ENCODE measurements at places on chromosomes 16 and 17.
A peak's percentile ranks its signal among the peaks of the same experiment; 100 is the strongest.

DNA sequence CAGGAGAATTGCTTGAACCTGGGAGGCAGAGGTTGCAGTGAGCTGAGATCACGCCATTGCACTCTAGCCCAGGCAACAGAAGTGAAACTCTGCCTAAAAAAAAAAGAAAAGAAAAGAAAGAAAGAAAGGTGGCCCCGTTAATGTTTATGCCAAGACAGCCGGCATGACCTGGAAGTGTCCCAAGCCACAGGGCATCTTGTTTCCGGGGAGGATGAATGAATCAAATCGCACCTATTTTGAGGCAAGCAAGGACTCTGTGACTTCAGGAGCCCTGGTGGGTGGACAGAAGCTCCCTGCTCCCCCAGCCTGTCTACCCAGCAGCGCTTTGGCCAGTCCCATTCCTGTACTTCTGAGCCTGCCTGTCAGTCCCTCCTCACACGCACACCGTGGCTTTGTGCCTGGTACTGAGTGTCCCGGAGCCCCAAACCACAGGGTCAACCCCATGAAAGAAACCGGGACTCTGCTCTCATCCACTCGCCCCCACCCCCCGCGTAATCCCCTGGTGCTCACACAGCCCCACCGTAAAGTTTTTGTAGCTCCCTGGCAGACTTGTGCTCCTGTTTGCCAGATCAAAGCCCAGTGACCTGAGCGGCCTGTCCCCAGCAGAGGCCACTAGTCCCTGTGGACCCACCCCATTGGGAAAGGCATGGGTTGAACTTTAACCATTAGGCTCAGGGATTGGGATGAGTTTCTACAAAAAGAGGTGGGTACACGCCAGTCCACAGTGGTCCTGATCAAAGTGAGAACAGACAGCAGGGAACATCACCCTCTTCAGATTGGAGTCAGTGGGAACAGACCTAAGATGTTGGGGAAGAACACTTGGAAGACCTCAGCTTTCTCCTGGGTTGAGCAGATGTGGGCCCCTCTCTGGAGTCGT is 19.3 kb downstream of the CD2BP2 start:
- no peak for DNase-seq

GRCh38 chr16:53937161-53937880 is 233.4 kb downstream of the FTO start:
- DNase-seq: no peak

DNA sequence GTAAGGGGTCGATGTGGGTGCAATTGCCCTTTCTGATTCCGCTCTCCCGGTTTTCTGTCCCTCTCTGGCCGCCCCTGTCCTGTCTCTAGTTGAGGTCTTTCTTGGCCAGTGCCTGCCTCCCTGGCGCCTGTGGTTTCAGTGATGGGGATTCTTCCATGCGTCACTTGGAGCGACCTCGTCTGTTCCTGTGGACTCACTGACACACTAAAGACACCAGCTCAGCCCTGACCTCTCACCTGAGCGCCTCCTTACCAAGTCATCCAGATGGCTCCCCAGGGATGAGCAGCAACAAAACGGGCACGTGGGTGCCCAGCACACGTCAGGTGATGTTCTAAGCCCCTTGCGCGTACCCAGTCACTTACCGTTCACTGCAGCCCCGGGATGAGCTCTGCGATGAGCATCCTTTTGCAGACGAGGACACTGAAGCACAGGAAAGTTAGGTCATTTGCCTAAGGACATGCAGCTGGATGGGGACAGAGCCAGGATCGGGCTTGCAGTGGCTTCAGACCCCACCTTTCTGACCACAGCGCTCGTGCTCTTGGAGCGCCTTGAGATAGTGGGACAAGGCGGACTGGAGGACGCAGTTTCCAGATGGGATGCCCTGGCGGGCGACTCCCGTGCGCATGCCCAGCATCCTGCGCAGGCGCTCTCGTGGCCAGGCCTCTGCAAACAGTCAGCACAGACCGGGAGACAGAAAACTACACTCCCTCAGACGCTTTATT is 11.5 kb upstream of the LGALS3BP start:
- DNase-seq: no peak

- no peak for DNase-seq
These were observed 37.0 kb downstream of the HLF start for GRCh38 chr17:55301521-55302406.

- no peak for DNase-seq
These were observed 4.5 kb downstream of the ARHGAP27 start for GRCh38 chr17:45428050-45428617.

- DNase-seq: no peak
These were observed 25.4 kb downstream of the CEP131 start for GRCh38 chr17:81197409-81197795.

DNA sequence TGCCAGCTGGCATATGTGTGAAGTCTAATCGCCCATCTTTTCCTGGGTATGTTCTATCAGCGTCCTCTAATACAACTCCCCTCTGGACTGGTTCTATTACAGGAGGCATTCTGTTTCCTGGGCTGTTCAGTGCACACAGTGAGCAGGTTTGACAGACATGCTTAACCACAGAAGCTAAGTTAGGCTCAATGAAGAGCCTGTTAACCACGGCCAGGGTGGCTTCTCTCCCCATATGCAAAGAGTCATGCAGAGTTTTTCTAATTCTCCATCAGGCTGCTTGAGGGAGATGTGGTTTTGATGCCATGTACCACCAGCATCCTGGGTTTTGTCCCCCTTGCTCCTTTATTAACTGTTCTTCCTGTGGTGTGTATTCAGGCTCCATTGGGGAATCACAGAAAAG is 57.2 kb upstream of the ALOX12 start:
- no peak for DNase-seq

DNA sequence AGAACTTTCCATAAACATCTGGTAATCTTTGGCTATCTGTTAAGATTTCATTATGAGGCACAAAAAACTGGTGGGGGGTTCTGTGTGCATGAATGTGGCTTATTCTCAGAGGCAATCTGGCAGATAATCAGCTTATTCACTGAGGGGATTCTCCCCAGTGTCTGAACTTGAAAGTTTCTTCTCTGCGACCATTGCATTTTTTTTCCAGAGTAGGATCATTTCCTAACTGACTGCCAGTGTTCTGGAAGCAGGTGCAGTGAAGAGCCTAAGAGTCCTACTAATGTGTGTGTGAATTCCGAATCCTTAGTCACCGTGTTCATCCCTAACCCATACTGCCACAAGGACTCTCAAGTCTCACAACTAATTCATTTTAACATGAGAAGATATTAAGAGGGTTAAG is 64.9 kb upstream of the LRRC37A3 start:
- DNase-seq: no peak

DNA sequence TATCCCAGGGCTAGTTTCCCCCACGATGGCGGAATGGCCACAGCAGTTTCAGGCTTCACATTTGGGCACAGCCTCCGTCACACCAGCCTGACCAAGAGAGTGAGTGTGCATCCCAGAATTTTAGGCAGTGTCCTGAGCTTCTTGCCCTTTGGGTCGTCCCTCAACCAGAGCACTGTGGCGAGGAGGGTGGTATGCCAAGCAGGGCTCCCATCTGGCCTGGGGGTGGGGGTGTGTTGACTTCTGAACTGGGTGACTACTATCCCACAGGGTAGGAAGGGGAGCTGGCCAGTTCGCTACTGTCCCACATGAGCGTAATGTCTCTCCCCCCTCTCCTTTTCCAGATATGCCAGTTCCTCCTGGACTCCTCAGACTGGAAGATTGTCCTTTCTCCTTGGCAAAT is 16.1 kb downstream of the USP10 start:
- no peak for DNase-seq

DNA sequence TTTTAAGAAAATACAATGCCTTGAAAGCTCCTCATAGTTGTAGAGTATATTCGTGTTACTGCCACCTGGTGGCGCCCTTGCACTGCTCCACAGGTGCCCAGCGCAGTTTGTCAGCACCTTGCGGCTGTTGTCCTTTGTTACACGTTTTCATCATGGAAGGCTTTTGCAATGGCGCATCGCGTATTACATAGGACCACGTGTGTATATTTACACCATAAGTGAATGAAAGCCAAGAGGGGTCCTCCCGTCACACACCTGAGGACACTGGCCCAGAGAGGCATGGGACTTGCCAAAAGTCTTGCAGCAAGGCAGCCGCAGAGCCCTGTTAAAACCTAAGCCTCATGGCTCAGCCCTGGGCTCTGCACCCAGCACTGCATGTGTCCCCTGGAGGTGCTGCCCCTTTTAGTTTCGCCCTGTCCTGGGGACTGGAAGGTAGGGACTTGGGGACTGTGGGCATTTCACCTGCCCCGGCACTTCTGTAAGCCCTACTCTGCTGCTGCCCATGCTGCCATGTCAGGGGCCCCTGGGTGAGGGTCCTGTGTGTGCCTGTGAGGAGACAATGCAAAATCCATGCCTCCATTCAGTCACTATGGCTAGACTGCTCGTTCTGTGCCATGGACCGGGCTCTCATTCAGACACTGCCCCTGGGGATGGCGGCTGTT is 24.3 kb downstream of the POLR3E start:
- DNase-seq: peak; percentile 48

GRCh38 chr16:59342669-59343068 is 608.6 kb upstream of the GOT2 start:
- no peak for DNase-seq

GRCh38 chr17:50570528-50570927 is 10.0 kb downstream of the CACNA1G start:
- DNase-seq: no peak

DNA sequence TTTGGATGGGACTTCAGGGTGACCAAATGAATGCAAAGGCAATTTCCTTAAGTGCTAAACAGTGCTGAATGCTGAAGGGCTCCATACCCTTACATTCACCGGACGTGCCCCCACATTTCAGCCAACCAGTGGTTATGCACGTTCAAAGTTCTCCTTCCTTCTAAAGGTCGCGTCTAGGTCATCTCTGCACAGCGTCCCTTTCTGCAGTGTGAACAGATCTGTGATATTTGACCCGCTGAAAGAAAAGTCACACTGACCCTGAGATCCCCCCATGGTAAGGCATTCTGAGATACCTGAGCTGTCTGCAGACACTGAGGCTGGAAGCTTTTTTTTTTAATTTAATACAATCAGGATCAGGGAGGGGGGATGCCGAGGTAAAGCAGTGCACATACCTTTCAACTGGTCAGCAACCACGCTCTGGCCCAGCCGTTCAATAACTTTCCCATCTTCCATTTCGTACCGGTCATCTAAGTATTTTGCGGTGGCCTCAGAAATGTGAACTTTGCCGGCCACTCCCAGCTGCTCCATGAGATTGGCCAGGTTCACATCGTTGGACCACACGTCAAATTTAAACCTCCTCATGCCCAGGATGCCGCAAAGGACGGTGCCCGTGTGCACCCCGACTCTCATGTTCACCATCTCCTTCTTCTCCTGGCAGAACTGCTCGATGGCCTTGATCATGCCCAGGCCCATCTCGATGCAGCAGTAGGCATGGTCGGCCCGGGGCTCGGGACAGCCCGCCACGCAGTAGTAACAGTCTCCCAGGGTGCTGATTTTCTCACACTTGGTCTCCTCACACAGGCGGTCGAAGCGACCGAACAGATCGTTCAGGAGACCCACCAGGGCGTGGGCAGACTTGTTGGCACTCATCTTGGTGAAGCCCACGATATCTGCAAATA is 2.6 kb downstream of the ADCY9 start:
- DNase-seq: no peak

- DNase-seq: no peak
These were observed 63.5 kb downstream of the CRISPLD2 start for GRCh38 chr16:84883301-84883700.

- DNase-seq: no peak
These were observed 303.0 kb downstream of the SEC14L1 start for GRCh38 chr17:77443748-77444260.

DNA sequence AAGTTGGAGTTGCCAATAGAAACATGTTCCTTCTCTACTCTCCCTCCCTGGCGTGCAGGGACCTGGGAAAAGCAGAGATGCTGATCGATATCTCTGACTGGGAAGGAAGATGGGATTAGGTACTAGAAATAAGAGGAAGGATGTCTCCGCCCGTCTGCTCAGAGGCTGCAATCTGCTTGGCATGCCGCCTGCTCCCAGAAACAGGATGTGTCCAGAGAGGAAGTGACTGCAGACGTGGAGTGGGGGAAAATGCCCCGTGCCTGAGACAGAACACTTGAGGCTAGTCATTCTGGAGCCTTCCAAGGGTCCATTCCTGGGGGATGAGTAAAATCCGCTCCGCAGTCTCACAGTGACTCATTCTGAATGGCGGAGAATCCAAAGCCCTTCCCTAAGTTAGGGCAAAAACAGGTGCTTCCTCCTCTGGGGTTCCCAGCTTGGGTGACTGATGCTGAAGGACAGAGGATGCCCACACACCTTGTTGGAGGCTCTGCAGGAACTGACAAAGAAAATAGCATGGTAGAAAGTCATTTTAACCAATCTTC is 45.0 kb upstream of the SMURF2 start:
- DNase-seq: peak; percentile 79

GRCh38 chr16:30067584-30067916 is 2.0 kb downstream of the ALDOA start:
- no peak for DNase-seq

- no peak for DNase-seq
These were observed 123.2 kb downstream of the CDRT15L2 start for GRCh38 chr17:20702692-20703091.

DNA sequence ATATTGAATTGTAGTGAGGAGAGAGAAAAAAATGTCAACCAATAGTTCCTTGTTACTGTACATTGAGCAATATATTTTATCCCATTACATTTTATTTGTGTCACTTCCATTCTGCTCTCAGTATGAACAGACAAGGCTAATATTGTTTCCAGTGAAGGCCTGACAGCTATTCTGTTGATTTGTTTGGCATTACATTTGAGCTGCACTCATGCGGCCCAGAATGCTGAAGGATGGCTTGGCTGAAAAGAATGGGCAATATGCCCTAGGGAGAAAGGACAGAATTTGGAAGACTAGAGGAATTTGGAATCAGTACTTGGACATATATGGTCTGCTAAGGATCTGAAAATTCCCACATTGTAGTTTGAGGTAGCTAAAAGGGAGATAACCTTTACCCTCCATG is 1294.4 kb downstream of the CDH8 start:
- DNase-seq: no peak

GRCh38 chr17:58532555-58532951 is 18.1 kb upstream of the MTMR4 start:
- DNase-seq: no peak

GRCh38 chr16:75026892-75027391 is 28.1 kb downstream of the ZNRF1 start:
- no peak for DNase-seq

GRCh38 chr16:87126403-87127025 is 190.7 kb downstream of the C16orf95 start:
- DNase-seq: no peak

All from omental fat pad (tissue), 4 donors.